ENCODE measurements at places on chromosomes 11 and 22.

DNA sequence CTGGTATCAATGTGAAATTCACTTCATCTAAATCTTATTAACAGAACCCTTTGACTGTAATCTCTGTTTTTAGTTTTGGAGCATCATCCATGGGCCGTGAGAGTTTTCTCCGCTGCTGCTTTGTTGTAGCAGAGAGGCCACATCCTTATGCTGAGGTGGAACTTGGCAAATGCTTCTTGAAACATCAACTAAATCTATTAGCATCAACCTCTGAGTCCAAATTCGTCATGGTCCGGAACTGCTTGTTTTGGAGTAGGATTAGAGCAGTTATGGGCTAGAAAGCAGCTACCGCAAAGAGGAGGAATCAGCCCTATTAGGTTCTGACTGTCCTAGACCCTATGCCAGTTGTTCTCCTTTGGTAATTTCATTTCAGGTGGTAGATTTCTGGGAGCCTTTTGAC, 117.7 kb downstream of the PGR start:
- no peak for DNase-seq

GRCh38 chr11:133577403-133577802, 45.1 kb upstream of the OPCML start:
- DNase-seq = no peak

- no peak for DNase-seq
Measured at GRCh38 chr22:27776650-27776958, 25.0 kb downstream of the MN1 start.

DNA sequence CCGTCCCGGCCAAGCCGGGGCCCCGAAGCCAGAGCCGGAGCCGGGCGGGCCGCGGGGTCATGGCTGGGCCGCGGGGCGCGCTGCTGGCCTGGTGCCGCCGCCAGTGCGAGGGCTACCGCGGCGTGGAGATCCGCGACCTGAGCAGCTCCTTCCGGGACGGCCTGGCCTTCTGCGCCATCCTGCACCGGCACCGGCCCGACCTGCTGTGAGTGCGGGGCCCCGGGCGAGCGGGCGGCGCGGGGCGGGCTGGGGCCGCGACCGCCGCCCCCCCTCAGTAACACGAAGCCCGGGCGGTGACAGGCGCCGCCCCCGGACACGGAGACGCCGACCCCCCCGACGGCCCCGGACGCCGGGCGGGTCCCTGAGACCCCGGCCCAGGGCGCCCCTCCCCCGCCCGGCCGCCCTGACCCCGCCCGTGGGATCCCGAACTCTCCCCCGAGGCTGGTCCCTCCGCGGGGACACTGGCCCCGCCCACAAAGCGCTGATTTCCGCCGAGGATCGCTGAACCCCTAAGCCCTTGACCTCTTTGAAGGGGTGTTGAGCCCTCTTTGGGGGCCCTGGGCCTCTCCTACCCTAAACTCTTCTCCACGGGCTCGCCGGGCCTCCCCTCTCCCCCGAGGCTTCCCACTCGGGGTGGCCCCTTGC, 389 bp downstream of the MICALL1 start:
- peak; percentile 43 for DNase-seq

DNA sequence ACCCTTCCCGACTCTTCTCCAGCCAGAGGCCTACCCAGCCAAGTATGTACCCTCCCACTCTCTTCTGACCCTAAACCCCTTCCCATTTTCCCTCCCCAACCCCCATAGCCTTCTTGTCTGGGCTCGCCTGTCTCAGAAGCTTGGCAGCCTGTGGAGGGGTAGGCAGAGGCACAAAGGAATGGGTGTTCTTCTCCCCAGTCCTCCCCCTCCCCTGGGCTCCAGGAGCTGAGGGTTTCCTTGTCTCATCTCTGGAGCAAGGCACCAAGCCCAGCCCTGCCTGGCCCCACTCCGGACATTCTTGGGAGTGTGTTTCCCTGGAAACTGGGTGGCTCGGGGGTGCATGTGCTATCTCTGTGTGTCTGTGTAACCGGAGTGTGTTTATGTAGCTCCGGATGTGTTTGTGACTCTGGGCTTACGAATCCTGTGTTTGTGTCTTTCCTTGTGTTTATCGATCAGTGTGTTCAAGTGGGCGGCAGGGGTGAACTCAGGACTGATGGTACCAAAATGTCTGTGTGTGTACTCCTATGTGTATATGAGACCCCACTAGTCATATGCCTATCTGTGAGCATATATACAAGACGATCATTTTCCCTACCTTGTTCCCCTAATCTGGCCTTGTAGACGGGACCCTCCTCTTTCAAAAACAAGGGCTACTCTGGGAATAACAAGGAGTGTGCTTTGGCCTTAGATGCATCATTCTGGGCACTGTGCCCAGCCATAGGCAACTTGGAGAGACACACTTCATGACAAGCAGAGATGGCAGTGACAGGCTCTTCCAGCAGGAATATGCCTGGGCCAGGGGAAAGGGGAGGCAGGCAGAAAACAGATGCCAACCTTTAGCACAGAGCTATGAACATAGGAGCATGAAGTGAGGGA, 10.9 kb downstream of the PHLDB1 start:
- no peak for DNase-seq

Data from urothelium cell line (cell line).